ENCODE measurements at places on chromosomes 6 and 20.
A peak's percentile ranks its signal among the peaks of the same experiment; 100 is the strongest.

GRCh38 chr20:32017711-32018251 is 7.5 kb downstream of the CCM2L start:
- peak; percentile 81 for DNase-seq

- DNase-seq, result no peak
Observed at GRCh38 chr6:169142538-169142844, 111.2 kb downstream of the THBS2 start.

DNA sequence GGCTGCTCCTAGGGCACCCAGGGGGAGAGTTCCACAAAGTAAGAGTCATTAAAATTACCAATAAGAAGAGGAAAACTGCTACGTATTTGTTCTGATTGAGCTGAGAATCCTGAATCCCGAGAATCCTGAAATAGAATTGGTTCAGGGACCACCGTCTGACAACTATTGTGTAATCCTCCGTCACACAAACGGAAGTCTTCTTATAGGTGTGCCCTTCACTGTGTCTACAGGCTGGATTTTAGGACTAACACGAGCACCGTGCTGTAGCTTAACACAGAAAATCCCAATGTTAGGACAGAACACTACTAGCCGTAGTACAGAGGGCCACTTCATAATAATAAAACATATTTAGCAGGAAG is 50.6 kb upstream of the RNF182 start:
- DNase-seq, result peak; percentile 51

GRCh38 chr20:44603327-44603726 is 20.9 kb downstream of the PKIG start:
- DNase-seq, result no peak

- no peak for DNase-seq
Observed at GRCh38 chr6:82568290-82568993, 204.8 kb downstream of the TPBG start.

DNA sequence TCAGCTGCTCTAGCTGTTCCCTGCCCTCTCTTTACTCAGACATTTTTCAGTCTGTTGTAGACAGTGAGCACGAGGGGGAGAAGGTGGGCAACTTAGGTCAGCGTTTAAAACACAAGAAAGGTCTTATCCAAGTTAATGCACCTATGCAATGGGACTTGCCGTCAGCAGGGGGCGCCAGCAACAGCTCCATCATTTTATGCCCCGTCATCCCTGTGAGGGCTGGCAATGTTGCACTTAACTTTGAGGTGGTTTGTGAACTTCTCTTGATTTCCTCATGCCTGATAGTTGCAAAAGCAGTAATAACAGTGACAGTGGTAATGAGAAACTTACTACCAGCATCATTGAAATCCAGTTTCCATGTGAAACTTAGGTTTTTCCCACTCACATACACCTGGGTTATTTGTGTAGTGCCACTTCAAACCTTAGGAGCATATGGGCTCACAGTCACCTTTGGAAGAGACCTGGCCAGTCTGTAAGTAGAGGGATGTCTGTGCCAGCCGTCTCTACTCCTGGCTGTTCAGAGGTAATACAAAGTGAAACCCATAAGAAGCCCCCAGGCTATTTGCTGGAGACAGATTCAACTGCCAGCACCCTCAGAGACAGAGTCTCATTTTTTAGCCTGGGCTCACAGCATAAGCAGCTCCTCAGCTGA is 44.9 kb upstream of the ID1 start:
- DNase-seq, result no peak

DNA sequence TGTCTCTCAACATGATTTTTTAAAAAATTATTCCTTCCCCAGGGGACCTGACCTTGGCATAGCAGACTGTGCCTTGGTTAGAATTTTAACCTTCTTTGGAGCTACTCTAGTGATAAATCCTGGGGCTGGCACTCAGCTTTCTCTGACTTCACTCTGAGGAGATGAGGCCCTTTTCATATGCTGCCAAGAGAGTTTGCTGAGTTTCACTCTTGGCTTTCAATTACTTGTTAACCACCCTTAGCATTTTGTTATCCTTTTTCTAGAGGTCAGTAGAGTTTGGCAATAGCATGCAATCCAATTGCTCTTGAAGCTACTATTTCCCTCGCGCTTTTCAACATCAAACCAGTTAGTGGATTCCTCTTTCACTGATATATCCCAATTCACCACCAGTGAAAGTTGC is 920.3 kb downstream of the EYS start:
- no peak for DNase-seq

DNA sequence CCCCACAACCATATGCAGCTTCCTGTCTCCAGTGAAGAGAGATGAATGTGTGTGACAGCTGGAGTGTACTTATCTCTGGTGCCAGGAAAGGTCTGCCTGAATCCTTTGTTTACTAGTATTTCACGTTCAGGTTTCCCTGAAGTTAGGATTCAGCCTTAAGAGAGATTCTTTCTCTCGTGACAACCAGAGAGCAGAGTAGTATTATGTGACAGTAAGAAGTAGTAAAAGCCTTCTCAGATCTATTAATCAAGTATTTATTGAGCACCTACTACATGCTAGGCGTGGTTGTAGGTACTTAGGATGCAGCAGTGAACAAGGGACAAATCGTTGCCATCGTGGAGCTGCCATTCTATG is 949 bp downstream of the KIFC1 start:
- DNase-seq, result no peak

GRCh38 chr20:32651537-32651936 is 22.2 kb downstream of the C20orf203 start:
- no peak for DNase-seq

- no peak for DNase-seq
Observed at GRCh38 chr6:6414931-6415330, 94.5 kb upstream of the F13A1 start.

DNA sequence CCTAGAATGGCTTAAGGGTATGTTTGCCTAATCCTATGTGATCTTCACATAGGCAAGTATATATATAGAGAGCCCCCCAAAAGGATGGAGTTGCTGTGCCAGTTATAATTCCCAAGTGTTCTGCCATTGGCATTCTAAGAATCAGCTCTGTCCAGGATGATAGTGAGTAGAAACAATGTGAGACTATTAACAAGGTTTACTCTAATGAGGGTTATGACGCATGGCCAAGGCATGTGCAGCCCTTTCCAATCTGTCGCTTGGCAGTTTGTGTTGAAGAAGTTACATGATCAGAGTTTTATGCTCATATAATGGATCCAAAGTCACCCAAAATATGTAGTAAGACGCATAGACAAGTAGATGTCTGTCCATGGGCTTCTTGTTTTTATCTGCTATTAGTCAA is 33.6 kb downstream of the VGLL2 start:
- DNase-seq, result no peak

GRCh38 chr6:12426121-12426520 is 136.0 kb downstream of the EDN1 start:
- no peak for DNase-seq

DNA sequence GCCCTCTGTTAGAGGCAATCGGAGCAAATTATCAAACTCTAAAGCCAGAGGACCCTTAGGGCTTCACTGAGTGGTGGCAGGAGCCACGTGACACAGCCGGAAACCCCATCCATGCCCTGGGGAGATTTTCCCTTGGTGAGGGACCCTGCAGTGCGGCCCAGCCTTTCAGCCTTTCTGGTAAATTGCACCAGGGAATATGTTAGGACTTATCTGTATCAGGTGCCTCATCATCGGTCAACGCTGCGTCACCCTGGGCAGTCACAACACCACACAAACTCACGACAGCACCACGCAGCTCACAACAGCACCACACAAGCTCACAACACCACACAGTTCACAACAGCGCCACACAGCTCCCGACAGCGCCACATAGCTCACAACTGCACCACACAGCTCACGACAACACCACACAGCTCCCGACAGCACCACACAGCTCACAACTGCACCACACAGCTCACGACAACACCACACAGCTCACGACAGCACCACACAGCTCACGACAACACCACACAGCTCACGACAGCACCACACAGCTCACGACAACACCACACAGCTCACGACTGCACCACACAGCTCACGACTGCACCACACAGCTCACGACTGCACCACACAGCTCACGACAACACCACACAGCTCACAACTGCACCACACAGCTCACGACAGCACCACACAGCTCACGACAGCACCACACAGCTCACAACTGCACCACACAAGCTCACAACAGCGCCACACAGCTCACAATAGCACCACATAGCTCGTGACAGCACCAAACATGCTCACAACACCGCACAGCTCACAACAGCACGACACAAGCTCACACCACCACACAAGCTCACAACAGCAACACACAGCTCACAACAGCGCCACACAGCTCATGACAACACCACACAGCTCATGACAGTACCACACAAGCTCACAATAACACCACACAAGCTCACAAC is 199.0 kb downstream of the DLL1 start:
- no peak for DNase-seq

- no peak for DNase-seq
Observed at GRCh38 chr6:13491538-13491937, 4.1 kb upstream of the GFOD1 start.

DNA sequence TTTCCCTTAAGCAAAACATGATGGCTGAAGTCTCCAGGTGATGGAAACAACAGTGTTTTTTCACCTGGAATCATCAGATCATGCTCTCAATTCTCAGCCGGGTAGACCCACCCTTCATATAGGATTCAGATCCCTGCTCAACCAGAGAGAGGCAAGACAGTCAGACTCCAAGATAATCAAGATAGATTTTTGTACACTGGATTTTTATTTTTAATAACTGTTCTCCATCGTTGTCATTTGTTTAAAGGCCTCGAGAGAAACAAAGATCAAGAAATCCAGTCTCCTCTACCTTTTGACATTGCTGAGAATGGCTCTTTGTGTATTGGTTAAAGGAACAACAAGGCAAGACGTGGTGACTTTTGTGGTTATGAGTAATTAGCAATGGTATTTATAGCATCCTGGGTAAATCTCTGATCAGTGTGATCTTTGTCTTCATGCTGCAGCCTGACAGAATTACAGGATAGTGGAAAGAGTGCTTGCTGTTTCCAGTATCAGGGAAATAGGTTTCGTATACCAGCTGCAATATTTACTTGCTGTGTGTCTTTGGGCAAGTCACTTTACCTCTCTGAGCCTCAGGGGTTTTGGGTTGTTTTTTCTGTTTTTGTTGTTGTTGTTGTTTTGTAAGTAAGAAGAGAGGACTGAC is 29.9 kb downstream of the ID4 start:
- DNase-seq, result no peak

DNA sequence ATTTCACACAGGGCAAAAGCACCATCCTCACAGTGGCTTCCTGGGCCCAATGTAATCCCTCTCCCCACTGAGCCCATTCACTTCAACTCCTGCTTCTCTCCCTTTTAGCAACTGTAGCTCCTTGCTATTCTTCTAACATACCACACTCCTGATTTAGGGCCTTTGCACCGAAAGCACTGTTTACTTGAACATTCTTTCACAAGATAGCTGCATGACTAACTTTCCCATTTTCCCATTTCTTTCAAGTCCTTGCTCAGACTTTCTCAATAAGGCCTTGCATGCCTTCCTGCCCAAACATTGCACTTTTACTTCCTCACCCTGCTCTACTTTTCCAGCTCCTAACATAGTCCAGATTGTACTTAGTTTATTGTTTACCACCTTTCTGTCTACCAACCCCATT is 73.0 kb downstream of the SHPRH start:
- DNase-seq, result no peak

GRCh38 chr6:92840246-92840930 is 579.0 kb downstream of the EPHA7 start:
- DNase-seq, result no peak

DNA sequence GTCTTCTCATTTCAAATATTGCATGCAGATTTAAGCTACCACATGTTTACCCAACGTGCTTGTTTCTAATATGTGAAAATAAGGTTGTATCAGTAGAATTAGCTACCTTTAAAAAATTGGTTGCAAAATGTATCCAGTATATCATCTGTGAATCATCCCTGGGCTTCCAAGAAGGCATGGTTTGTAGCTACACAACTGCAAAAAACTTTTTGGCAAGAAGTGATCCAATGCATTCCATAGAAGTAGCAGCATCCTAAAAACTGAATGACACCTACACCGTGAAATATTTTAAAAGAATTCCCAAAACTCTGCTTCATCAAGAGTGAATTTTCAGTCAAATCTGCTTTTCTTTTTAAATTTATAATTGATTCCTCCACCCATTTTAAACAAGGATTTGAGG is 89.1 kb downstream of the AIG1 start:
- DNase-seq, result no peak

DNA sequence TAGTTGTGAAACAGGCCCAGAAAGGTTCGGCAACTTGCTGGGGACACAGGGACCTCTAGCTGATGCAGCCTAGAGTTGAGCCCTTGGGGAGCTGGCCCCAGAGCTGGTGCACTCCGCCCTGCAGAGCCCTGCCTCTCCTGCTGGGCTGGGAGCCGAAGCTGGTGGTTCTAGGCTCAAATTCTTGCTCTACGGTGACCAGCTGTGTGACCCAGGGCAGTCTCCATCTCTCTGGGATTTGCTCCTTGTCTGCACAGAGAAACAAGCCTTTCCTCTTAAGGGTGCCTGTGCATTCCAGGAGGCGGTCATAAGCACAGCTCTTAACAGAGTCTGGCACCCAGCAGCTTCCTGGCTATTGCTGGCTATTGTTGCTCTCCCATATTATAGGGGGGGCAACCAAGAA is 47.4 kb downstream of the RBM38 start:
- DNase-seq, result no peak

DNA sequence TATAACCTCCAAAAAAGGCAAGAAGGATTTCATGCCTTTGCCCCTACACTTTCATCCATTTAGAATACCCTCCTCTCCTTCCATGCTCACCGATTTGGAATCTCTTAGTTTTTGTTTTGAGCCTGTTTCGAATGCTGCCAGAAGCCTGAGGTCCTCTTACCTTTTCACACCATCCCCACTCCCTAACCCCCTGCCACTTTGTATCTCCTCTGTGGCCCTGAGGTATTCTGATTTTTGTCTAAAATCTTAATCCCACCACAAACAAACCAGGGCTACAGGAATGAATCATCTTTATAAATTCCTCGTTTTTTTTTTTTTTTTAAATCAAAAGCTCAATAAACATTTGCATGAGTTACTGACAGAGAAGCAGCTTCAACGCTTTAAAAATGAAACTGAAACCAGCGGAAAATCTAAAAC is 1.6 kb upstream of the RPS12 start:
- DNase-seq, result no peak

DNA sequence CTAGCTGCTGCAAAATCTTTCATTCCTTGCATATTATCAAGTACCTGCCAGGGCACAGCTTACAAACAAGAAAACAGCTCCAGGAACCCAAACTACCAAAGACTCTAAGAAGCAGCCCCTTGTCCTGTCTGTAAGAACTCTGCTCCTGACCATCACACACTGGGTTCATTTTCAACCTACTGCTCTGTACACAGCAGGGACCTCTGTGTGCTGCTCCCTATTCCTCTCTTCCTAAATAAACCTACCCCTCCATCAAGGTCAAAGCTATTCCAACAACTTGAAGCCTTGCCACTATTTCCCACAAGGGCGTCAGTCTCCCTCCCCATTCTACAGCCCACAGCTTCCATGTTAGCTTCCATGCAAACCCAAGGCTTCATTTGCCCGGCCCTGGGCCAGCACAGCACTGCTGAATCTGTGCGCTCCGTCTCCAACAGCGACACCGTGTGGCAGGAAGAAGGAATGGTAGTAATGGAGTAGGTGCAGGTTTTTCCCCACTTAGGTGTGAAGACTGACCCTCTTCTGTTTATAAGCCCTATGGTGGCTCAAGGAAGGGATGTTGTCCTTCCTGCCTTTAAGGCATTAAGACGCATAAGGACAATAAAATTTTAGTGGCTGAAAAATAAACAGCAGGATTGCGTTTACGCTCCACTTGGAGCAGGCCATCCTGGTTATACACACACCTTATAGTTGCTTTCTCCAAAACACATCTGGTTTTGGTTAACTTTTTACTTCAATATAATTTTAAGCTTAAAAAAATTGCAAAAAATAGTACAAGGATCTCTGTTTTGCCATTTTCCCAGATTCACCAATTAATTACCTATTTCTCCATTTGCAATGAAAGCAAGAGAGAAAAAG is 115.2 kb upstream of the NXT1 start:
- no peak for DNase-seq
